Progenitor cell of endocrine pancreas (in vitro differentiated cells): ENCODE measurements at places on chromosomes 11 and 22. TPM values are rescaled to one million over a fixed set of nuclear protein-coding genes. Genes with fewer than 3 reads are reported as not detected.

The IGLL5 gene
- total RNA-seq, result not detected in 2 replicates

The VPREB1 gene
- total RNA-seq, result not detected in 2 replicates

The SPDYC gene
- total RNA-seq, result not detected in 2 replicates

The C11orf97 gene
- total RNA-seq, result not detected in 2 replicates

The PRSS23 gene
- 31.6 and 34.5 TPM in 2 replicates for total RNA-seq

The OR4A16 gene
- total RNA-seq, result not detected in 2 replicates

The CCND1 gene
- total RNA-seq, result 409 and 437 TPM in 2 replicates

DNA sequence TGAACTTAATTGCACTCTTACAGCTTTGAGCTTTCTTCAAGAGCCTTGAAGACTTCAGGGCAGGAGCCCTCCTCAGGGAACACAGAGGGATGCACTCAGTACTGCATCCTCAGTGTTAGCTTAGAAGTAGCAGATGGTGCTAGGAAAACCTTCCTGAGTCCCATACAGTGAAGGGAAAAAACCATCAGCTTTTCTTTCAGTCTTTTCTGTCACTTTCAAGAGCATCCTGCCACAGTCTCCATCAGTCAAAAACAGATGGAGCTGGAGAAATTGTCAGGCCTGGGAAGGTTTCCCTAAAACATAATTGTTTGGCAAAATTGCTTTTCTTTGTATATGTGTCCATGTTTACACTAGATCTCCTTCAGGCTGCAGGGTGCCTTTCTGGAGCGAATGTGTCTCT is 384.1 kb downstream of the NELL1 start:
- H3K4me1 ChIP-seq, result no peaks in the 10 kb centered on the region
- H3K27ac ChIP-seq, result no peak overlapping the region
- H3K4me3 ChIP-seq, result no peak overlapping the region
- no peak for DNase-seq

- peaks cover 22% of the 10 kb centered on the region for H3K4me1 ChIP-seq
- no peak overlapping the region for H3K4me3 ChIP-seq
- no peaks in the 10 kb centered on the region for H3K36me3 ChIP-seq
- peaks cover 36% of the 10 kb centered on the region for H3K27me3 ChIP-seq
Observed at GRCh38 chr11:117750357-117750756, 46.7 kb downstream of the DSCAML1 start.

- H3K27me3 ChIP-seq, result no peaks in the 10 kb centered on the region
- H3K27ac ChIP-seq, result no peak overlapping the region
Observed at GRCh38 chr11:70908223-70908622, 344.2 kb downstream of the SHANK2 start.

GRCh38 chr11:128955636-128956035 is 13.0 kb upstream of the TP53AIP1 start:
- H3K4me3 ChIP-seq, result no peak overlapping the region
- H3K4me1 ChIP-seq, result no peaks in the 10 kb centered on the region
- H3K36me3 ChIP-seq, result no peaks in the 10 kb centered on the region
- no peak overlapping the region for H3K27ac ChIP-seq

DNA sequence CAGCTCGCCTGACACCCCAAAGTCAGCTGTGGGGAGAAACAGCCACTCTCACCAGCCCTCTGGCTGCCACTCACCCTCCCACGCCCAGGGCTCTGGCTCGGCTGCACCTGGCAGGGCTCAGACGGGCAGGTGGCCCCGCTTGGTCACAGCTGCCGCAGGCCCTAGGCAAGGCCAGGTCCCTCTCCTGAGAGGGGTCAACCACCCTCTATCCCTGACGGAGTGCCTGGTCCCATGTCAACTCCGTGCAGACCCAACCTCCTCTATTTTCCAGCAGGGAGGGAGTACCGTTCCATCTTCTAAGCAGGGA is 1.9 kb downstream of the MAP4K2 start:
- peaks cover 3% of the 10 kb centered on the region for H3K36me3 ChIP-seq
- no peak overlapping the region for H3K4me3 ChIP-seq
- H3K4me1 ChIP-seq, result peaks cover 8% of the 10 kb centered on the region
- no peak for DNase-seq

GRCh38 chr11:107493117-107493516 is 35.5 kb upstream of the CWF19L2 start:
- no peaks in the 10 kb centered on the region for H3K27me3 ChIP-seq
- H3K4me1 ChIP-seq, result no peaks in the 10 kb centered on the region
- H3K36me3 ChIP-seq, result no peaks in the 10 kb centered on the region
- no peak overlapping the region for H3K27ac ChIP-seq

GRCh38 chr11:75342966-75343870 is 8.2 kb downstream of the ARRB1 start:
- peak overlapping the region; percentile 93 for H3K27ac ChIP-seq
- no peaks in the 10 kb centered on the region for H3K27me3 ChIP-seq
- H3K4me3 ChIP-seq, result peak overlapping the region; percentile 27
- DNase-seq, result no peak

GRCh38 chr11:94477624-94478023 is 16.0 kb downstream of the MRE11 start:
- DNase-seq, result no peak
- no peak overlapping the region for H3K27ac ChIP-seq
- peaks cover 17% of the 10 kb centered on the region for H3K36me3 ChIP-seq
- no peaks in the 10 kb centered on the region for H3K4me1 ChIP-seq
- H3K4me3 ChIP-seq, result no peak overlapping the region
- H3K27me3 ChIP-seq, result no peaks in the 10 kb centered on the region

DNA sequence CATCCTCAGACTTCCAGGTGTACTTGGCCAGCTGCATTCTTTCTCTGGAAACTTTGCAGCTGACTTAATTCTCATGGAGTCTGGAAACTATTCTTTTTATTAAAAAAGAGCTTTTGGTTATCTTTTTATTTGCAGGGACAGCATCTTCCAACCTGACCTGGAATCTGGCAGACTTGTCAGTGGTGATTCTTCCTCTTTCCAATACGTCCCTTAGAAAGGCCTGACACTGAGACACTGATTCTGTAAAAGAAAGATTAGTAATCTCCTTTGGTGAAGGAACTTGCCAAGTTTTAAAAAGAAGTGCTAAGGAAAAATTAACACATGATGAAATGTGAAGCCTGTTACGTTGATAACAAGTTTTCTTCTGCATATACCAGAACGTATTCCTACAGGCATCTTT is 440.9 kb upstream of the RAG2 start:
- no peaks in the 10 kb centered on the region for H3K36me3 ChIP-seq
- DNase-seq, result no peak
- H3K4me3 ChIP-seq, result no peak overlapping the region

DNA sequence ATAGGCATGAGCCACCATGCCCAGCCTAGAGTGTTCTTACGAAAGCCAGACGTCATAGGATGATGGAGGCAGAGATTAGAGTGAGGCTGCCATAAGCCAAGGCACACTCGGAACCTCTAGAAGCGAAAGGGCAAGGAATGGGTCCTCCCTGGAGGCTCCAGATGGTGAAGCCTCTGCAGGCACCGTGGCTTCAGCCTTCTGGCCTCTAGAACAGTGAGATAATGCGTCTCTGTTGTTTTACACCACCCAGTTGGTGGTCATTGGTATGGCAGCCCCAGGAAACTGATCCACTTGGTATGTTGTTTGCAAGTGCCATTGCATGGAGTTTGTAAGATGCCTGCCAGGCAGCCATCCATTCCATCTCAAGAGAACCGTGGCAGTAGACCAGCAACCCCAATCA is 791.0 kb downstream of the TBC1D22A start:
- no peak for DNase-seq
- H3K4me1 ChIP-seq, result no peaks in the 10 kb centered on the region
- no peak overlapping the region for H3K4me3 ChIP-seq
- no peak overlapping the region for H3K27ac ChIP-seq
- H3K27me3 ChIP-seq, result no peaks in the 10 kb centered on the region
- peaks cover 3% of the 10 kb centered on the region for H3K36me3 ChIP-seq

GRCh38 chr22:47220752-47221151 is 458.3 kb downstream of the TBC1D22A start:
- no peak overlapping the region for H3K4me3 ChIP-seq
- DNase-seq, result peak; percentile 1
- H3K36me3 ChIP-seq, result peaks cover 1% of the 10 kb centered on the region

- H3K4me3 ChIP-seq, result no peak overlapping the region
- H3K36me3 ChIP-seq, result no peaks in the 10 kb centered on the region
- no peak overlapping the region for H3K27ac ChIP-seq
- DNase-seq, result no peak
- peaks cover 74% of the 10 kb centered on the region for H3K27me3 ChIP-seq
Observed at GRCh38 chr11:131908316-131908715, 537.9 kb downstream of the NTM start.

- no peaks in the 10 kb centered on the region for H3K27me3 ChIP-seq
- H3K36me3 ChIP-seq, result peaks cover 6% of the 10 kb centered on the region
- H3K4me3 ChIP-seq, result no peak overlapping the region
- peaks cover 13% of the 10 kb centered on the region for H3K4me1 ChIP-seq
- peak overlapping the region; percentile 60 for H3K27ac ChIP-seq
- DNase-seq, result no peak
Observed at GRCh38 chr22:20524004-20524481, 16.6 kb downstream of the MED15 start.

- no peak for DNase-seq
- peaks cover 6% of the 10 kb centered on the region for H3K4me1 ChIP-seq
- H3K36me3 ChIP-seq, result peaks cover 1% of the 10 kb centered on the region
- no peak overlapping the region for H3K4me3 ChIP-seq
- H3K27ac ChIP-seq, result peak overlapping the region; percentile 11
Observed at GRCh38 chr22:46770726-46771125, 8.3 kb downstream of the TBC1D22A start.

- no peaks in the 10 kb centered on the region for H3K36me3 ChIP-seq
- no peaks in the 10 kb centered on the region for H3K4me1 ChIP-seq
- H3K4me3 ChIP-seq, result no peak overlapping the region
- no peak overlapping the region for H3K27ac ChIP-seq
- no peak for DNase-seq
- no peaks in the 10 kb centered on the region for H3K27me3 ChIP-seq
Observed at GRCh38 chr11:28690746-28691145, 582.6 kb downstream of the METTL15 start.

DNA sequence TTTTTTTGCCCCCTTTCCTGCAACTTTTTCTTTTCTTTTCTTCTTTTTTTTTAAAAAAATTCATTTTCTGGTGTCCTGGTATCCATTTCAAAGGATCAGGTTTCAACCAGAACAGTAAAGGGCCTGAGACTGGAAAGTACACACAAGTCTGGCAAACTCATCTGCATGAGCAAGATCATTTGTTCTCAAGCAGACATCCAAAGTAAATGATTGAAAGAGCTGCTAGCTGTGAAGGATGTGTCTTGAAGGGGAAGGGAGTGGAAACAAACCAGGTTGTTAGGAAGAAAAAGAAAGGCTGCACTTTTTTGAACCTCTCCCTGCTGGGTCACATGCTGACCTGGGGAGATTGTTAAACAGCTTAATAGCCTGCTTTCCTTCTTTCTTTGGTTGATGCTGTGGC is 5.3 kb downstream of the YAP1 start:
- peaks cover 64% of the 10 kb centered on the region for H3K4me1 ChIP-seq
- no peaks in the 10 kb centered on the region for H3K27me3 ChIP-seq
- H3K36me3 ChIP-seq, result peaks cover 4% of the 10 kb centered on the region

DNA sequence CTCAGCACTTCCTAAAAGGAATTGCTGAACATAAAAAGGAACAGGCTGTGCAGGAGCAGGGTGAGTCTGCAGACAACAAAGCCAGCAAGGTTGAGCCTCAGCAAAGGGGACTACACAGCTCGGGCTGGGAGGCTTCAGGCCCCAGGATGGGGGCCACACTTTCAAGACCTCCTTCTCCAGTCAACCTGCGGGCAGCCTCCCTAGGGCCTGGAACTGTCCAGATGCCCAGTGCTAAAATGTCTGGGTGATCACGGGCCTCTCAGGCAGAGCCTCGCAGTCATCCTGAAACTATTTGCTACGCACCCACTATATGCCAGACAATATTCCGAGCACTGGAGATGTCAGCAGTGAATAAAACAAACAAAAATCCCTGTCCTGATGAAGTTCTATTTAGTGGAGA is 3.9 kb upstream of the NEFH start:
- peaks cover 74% of the 10 kb centered on the region for H3K27me3 ChIP-seq
- H3K4me3 ChIP-seq, result no peak overlapping the region
- H3K27ac ChIP-seq, result no peak overlapping the region
- DNase-seq, result no peak
- peaks cover 4% of the 10 kb centered on the region for H3K4me1 ChIP-seq
- no peaks in the 10 kb centered on the region for H3K36me3 ChIP-seq

DNA sequence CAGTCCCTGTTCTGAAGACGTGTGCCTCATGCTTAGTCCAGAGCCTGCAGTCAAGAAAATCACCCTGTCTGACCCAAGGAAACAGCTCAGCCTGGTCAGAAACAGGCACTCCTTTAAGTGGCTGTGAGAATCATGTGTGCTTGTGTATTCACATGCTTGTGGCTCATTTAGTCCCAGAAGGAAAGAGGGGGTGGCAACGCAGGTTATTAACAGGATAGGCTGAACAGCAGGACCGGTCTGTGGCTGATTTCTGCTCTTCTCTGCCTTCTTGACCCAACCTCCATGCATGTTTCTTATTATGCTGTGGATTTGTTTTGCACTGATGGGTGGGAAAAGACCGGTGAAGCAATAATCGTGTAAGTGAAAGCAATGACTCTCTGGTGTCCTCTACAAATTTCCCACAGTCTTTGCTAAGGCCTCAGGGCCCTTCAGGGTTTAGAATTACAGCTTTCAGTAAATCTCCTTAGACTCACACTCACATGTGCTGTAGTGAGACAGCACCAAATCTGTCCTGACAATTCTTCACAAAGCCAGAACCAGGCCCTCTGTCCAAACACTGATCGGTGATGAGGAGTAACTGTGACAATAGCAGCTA is 288.1 kb downstream of the ETS1 start:
- H3K36me3 ChIP-seq, result no peaks in the 10 kb centered on the region
- peaks cover 6% of the 10 kb centered on the region for H3K27me3 ChIP-seq
- H3K27ac ChIP-seq, result no peak overlapping the region
- H3K4me1 ChIP-seq, result peaks cover 5% of the 10 kb centered on the region
- DNase-seq, result no peak

DNA sequence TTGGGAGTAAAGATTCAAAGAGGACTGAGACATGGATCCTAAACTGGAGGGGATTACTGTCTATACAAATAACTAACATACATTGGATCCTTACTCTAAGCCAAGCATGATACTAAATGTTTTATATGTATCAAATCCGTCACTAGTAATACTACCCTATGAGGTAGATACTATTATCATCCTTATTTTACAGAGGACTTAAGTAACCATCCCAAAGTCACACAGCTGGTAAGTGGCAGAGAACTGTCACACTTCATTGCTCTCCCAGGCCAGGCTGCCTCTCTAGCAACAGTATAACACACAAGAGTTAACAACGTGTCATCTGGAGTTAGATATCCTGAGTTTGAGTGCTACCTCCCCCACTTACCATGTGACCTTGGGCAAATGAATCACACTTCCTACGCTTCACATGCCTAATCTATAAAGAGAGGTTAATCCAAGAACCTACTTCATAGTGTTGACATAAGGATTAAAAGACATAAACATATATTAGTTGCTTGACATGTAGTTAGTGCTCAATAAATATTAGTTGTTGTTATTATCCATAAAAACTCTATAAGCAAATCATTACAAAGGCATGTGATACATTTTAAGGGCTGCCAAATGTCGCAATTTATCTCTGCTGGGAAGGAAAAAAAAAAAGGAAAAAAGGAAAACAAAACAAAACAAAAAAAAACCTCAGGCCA is 33.8 kb upstream of the SPON1 start:
- no peak overlapping the region for H3K27ac ChIP-seq
- H3K36me3 ChIP-seq, result no peaks in the 10 kb centered on the region
- no peaks in the 10 kb centered on the region for H3K27me3 ChIP-seq
- peaks cover 7% of the 10 kb centered on the region for H3K4me1 ChIP-seq
- no peak for DNase-seq
